Panc1 (cell line): ENCODE measurements at places on chromosomes 5 and 9.

- no peak for DNase-seq
Observed at GRCh38 chr5:107213025-107213424, 457.7 kb downstream of the EFNA5 start.

- no peak for DNase-seq
Observed at GRCh38 chr9:123599781-123600180, 243.8 kb downstream of the CRB2 start.

DNA sequence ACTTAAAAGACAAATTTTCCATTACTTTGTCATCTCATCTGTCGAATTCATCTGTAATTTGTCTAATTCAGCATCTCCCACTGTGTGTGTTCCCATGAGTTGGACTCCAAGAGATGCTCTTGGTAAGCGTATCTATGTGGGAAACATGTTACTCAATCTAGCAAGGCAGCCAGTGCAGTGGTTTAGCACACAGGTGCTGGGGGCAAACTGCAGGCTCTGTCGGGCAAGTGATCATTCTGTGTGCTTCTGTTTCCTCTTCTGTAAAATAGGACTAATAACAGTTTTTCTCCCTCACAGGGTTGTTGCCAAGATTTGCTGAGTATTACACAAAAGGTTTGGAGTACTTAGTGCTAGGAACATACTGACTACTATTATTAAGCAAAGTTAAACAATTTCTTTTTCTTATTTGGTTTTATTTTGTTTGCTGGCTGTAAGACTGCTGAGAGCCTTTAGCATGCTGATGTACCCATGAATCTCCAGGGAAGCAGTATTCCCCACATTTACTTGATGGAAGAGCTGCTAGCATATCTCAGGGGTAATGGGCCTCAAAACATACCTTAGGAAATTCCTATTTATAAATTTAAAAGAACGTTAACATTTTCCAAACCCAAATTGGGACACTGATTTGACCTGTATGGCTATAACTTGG is 709 bp upstream of the GAPT start:
- DNase-seq, result no peak

GRCh38 chr5:96885518-96886338 is 9.4 kb downstream of the ERAP2 start:
- no peak for DNase-seq

DNA sequence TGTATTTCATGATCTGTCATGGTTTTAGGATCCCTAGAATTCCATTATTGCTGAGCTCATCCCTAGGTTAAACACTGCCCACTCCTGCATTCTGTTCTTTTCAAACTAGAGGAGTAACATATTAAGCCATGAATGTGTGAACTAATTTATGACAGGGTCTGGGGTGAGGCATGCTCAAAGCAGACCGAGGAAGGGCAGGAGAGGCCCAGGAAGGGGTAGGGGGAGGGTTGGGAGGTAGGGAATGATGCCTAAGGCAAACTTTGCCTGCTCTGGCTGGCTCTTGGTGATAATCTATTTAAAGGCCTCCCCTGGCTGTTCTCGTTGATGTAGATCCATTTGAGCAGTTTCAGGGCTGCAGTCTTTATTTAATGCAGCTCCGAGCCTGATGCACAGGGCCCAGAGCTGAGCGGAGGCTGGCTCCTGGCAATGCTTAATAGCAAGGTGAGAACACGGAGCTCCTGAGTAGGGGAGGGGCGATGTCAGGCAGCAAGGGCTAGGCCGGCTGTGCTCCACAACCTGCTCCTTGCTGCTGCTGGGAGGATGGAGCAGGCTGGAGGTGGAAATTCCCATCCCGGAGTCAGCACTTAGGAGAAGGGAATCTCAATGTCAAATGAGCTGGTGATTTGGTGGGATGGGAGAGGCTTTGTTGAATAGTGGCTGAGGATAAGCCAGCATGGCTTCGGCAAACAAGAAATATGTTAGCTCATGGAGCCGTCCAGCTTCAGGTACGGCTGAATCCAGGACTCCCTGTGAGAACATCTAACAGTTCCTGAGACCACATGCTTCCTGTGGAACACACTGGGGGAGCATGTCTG is 73.2 kb upstream of the UNC5A start:
- no peak for DNase-seq

DNA sequence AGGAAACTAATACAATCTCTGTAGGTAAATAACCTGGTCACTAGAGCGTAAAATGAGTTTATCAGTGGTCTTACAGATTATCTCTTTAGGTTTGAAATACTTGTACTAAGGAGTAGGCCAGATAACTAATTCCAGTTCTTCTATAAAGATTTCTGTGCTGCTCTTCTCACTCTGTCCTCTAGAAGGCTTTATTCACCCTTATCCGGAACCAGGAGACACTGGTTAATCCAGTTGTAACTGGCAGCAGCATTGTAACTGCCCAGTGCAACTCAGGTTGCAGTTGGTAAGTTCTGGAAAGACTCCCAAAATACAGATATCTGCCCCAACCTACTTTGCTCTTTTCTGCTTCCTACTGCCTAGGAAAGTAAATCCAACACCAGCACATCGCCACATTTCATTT is 19.8 kb downstream of the C5orf22 start:
- DNase-seq, result no peak

DNA sequence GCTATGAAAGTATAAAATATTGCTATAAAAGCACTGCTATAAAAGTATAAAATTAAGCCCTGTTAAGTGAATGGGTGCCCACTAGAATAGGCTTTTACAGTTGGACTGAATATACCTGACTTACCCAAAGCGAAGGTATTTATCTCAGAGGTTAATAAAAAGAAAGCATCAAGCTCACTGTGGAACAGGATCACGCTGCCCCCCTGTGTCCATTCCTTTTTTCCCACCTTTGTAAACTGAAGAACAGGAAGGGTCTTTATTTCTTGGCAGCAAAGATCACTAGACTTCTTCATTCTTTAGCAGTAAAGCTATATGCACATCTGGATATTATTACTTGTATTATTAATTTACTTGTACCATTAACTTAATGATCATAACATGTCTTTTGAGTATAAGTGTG is 22.1 kb upstream of the PLPP6 start:
- no peak for DNase-seq

- DNase-seq, result no peak
Observed at GRCh38 chr5:1545126-1545804, 21.5 kb upstream of the LPCAT1 start.

DNA sequence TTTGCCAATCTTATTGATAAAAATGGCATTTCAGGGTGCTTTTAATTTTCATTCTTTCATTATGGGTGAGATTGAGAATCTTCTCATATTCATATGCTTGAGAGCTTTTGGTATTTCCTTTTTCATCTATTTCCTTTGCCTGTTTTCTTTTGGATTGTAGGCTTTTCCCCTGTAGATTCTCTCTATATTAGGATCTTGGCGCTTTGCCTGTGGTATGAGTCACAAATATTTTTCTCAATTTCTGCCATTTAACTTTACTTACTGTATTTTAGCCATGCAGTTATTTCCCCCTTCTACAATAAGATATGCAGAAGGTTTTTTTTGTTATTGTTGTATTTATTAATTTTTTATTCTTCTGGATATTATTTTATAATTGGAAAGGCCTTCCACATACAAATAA is 21.5 kb upstream of the KLF9 start:
- DNase-seq, result no peak

GRCh38 chr9:100409176-100409556 is 17.8 kb upstream of the MSANTD3 start:
- no peak for DNase-seq

DNA sequence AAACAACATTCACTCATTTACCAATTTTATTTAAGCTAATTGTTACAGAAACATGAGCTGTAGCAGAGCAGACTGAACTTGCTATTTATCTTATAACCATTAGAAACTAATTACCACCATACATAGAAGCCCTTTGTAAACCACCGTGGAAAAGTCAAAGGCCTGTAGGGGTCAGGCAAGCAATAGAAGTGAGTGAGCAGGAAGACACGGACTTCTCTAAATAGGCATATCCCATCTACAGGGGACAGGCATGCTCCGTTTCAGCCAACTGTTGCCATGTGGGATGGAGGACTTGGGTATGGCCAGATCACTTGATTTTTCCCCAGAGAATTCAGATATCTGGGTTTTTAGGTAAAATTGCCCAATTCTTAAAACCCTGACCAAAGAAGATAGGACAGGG is 44.8 kb downstream of the PRRC1 start:
- DNase-seq, result no peak

DNA sequence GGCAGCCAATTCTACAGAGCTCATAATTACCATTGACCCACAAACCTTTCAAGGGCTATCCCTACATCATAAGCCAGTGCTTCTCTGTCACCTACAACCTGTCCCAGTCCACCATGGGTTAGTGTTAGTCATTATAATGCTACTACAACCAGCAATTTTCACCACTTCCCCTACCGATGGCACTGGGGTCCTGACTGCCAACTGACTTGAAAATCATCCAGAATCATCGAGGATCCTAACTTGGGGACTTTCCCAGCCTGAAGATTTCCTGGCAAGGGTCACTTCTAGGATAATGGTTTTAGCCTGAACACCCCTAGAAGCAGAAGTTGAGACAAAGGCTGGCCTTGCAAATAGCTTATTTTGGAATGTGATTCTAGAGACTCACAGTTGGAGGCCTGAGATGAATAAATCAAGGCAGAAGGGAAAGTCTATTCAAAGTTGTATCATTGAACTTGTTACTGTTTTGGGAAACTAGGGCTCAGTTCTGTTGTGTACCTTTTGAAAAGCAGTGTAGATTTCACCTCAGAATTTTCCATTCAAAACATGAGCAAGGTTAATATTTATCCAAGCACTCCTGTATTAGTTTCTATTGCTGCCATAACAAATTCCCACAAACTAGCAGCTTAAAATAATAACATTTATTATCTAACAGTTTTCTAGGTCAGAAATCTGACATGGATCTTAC is 633.0 kb downstream of the LRRC70 start:
- no peak for DNase-seq

- peak; percentile 47 for DNase-seq
Observed at GRCh38 chr9:36991516-36992134, 42.4 kb downstream of the PAX5 start.

DNA sequence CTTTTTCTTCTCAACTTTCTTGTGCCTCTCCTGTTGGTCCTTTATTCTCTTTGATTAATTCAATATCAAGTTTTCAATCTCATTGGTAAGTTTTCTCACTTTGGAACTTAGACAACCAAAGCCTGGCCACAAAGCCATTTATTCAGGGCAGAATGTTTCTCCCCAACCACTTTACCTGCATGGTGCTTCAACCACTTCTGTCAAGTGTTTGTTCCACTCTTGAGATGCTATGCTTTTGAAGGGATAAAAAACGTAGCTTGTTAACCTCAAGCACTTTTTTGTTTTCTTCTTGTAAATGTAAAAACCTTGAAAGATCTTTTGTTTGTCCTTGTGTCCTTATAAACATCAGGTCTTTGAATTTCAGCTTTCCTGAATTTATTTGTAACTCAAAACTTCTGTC is 966.7 kb downstream of the MAT2B start:
- DNase-seq, result no peak

GRCh38 chr9:91061506-91061905 is 259.9 kb downstream of the SYK start:
- no peak for DNase-seq

DNA sequence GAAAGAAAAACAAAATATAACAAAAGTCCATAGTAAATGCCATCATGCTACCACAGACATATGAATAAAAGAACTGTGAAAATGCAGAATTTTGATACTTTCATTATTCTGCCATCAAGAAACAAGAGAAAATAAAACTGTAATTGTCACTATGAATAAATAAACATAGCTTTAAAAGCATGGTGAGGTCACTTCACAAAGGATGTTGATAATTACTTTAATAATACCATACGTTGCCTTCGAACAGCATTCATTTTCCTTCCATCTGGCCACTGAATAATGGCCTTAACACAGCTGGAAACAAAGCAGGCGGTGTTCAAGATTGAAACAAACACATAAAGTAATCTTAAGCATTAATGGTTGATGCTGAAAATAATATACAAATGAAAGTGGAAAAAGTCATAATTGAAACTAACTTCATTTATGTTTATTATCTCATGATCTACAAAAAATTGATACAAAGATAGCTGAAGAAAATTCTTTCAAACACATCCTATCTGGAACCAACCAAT is 102.0 kb downstream of the AGTPBP1 start:
- DNase-seq, result no peak

- no peak for DNase-seq
Observed at GRCh38 chr5:87268970-87269377, 1.3 kb downstream of the RASA1 start.

- no peak for DNase-seq
Observed at GRCh38 chr9:133519693-133520092, 5.1 kb downstream of the MYMK start.

DNA sequence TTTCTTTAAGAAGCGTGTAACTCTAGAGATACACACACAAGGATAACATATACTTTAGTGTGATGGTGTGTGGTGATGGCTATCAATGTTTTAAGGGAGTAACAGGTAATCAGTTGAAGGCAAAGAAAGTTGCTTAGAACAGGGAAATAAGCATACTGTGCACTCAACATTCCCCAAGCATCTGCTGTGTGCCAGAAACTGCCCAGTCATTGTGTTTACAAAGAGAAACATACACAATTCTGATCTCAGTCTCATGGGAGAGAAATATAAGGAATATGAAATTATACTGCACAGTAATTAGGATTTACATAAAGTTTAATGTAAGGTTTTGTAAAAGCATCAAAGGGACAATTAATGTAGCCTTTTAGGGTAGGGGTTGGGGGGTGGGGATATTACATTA is 224.1 kb upstream of the TYRP1 start:
- no peak for DNase-seq

GRCh38 chr5:141349917-141350619 is at the start of gene PCDHGB1:
TSS of gene PCDHGB1 (plus strand) at chr5:141350099. CDS start at chr5:141350261, 162 bp downstream.
- no peak for DNase-seq

GRCh38 chr5:144205141-144205551 is 34.5 kb downstream of the KCTD16 start:
- DNase-seq, result no peak

- DNase-seq, result no peak
Observed at GRCh38 chr5:139668924-139669661, 20.9 kb downstream of the CXXC5 start.

- DNase-seq, result no peak
Observed at GRCh38 chr5:56656846-56657726, 158.3 kb upstream of the MAP3K1 start.

DNA sequence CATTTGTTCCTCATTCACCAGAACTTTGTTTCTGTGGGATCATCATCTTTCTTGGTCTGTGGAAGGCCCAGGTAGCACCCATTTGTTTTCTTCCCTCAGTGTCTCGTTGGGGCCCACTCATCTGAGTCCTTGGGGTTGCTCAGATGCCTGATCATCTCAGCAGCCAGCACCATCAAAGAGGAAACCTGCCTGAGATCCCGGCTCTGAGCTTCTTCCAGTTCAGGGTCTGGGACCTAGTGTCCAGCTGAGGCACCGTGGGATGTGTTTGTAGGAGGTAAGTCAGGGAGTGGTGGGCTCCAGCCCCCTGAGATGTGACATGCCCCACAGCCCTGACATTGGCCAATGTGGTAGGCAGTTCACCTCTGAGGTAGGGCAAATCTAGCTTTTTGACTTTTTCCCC is 9.4 kb upstream of the CD180 start:
- DNase-seq, result no peak
